Jurkat, Clone E6-1 (cell line): ENCODE measurements at places on chromosomes 1 and 21.

- DNase-seq = no peak
Measured at GRCh38 chr1:47593013-47593568, 155.2 kb downstream of the FOXD2 start.

DNA sequence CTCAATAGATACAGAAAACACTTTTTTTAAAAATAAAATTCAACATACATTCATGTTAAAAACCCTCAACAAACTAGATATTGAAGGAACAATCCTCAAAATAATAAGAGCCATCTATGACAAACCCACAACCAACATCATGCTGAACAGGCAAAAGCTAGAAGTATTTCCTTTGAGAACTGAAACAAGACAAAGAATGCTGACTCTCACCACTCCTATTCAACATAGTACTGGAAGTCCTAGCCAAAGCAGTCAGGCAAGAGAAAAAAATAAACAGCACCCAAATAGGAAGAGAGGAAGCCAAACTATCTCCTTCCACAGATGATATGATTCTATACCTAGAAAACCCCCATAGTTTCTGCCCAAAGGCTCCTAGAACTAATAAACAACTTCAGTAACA, 46.2 kb upstream of the IVNS1ABP start:
- DNase-seq = no peak

- DNase-seq = no peak
Measured at GRCh38 chr1:17260738-17261137, 11.8 kb downstream of the PADI3 start.

- no peak for DNase-seq
Measured at GRCh38 chr1:229952670-229953520, 114.1 kb upstream of the GALNT2 start.

- DNase-seq = no peak
Measured at GRCh38 chr1:68196676-68197075, 35.6 kb downstream of the WLS start.

DNA sequence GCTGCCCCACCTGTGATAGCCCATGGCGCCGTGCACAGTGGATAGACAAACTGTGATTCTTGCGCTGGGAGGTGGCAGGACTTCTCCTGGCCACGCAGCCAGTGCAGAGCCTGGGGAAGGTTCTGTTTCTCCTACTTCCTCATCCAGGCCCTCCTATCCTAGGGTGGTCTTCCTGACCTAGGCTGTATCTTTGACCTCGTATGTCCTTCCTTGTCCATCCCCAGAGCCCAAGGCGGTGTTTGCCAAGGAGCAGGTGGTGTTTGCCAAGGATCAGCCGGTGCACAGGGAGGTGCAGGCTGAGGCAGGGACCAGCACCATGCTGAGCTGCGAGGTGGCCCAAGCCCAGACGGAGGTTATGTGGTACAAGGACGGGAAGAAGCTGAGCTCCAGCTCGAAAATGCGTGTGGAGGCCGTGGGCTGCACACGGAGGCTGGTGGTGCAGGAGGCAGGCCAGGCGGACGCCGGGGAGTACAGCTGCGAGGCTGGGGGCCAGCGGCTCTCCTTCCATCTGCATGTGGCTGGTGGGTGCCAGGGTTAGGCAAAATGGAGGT, 63.9 kb downstream of the OBSCN start:
- DNase-seq = no peak

GRCh38 chr1:6580119-6580592, 362 bp downstream of the ZBTB48 start:
- no peak for DNase-seq

DNA sequence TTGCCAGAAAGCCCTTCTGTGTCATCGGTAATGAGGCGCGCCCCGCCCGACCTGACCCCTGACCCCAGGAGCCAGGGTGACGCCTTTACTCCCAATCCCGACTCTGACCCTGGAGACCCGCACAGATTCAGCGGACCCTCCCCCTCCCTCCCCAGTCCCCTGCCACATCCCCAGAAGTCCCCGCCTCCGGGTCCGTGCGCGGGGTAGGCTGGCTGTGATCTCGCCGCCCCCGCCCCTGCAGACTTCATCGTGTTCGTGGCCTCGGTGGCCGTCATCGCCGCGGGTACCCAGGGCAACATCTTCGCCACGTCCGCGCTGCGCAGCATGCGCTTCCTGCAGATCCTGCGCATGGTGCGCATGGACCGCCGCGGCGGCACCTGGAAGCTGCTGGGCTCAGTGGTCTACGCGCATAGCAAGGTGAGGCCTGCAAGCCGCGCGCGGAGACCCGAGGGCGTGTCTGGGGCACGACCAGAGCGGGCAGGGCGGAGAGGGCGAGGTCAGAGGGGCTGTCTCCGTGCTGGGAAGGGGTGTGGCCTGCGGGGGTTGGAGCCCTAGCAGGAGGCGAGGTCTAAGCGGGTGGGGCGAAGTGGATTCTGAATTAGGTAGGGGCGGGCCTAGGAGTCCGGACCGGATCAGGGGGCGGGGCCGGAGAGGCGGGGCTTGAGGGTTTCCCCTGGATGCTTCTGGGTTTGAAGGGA, 34.8 kb downstream of the KCNQ4 start:
- DNase-seq = peak; percentile 28

DNA sequence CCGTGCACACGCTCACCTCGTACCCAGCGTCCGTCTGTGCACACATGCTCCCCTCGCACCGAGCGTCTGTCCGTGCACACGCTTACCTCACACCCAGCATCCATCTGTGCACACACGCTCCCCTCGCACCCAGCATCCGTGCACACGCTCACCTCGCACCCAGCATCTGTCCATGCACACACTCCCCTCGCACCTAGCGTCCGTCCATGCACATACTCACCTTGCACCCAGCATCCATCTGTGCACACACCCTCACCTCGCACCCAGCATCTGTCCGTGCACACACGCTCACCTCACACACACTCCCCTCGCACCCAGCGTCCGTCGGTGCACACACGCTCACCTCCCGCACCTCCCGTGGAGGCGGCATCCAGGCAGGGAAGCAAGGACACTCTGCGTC, 24.4 kb upstream of the COL18A1 start:
- no peak for DNase-seq

DNA sequence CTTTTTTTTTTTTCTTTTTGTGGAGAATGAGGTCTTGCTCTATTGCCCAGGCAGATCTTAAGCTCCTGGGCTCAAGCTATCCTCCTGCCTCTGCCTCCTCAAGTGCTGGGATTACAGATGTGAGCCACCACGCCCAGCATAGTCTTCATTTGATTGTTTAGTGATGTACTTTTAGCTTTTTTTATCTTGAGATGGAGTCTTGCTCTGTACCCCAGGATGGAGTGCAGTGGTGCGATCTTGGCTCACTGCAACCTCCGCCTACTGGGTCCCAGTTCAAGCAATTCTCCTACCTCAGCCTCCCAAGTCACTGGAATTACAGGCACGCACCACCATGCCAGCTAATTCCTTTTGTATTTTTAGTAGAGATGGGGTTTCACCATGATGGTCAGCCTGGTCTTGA, 24.0 kb upstream of the LRRC3 start:
- DNase-seq = no peak

GRCh38 chr1:43058545-43059360, 100.1 kb upstream of the SLC2A1 start:
- DNase-seq = no peak

DNA sequence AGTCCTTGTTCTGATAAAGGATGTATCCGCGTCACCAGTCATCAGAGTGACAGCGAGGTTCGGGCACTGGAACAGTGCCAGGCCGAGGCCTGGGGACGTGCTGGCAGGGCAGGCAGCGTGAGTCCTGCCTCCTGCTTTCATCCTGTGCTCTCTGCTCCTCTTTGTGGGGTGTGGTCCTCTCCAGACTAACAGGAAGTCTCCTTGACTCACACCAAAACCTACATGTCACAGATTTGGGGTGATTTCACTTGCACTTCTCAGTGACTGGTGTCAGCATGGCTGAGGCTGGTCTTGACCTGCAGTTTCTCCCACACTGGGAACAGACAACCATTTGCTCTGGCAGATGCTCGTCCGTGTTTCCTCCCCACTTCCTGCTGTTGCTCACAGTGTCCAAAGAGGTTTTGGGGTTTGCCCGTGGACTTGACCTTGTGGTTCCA, 8.8 kb upstream of the NLRP3 start:
- no peak for DNase-seq

DNA sequence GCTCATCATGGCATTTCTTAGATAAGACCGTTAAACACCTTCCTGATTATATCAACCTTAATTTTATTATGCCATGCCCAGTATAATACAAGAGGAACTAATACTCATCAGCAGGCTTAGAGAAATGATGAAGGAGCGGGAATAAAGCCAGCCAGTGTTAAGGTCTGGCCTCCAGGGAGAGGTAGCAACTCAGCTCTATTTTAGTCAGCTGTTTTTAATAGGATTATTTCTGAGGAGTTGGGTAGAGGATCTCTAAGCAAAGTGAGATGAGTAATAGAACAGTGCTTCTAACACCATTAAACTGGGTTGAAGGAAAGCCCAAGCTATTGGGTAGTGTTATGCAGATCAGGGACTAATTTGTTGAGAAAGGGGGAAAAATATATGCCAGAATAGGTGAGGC, 921.5 kb downstream of the TTLL7 start:
- no peak for DNase-seq

DNA sequence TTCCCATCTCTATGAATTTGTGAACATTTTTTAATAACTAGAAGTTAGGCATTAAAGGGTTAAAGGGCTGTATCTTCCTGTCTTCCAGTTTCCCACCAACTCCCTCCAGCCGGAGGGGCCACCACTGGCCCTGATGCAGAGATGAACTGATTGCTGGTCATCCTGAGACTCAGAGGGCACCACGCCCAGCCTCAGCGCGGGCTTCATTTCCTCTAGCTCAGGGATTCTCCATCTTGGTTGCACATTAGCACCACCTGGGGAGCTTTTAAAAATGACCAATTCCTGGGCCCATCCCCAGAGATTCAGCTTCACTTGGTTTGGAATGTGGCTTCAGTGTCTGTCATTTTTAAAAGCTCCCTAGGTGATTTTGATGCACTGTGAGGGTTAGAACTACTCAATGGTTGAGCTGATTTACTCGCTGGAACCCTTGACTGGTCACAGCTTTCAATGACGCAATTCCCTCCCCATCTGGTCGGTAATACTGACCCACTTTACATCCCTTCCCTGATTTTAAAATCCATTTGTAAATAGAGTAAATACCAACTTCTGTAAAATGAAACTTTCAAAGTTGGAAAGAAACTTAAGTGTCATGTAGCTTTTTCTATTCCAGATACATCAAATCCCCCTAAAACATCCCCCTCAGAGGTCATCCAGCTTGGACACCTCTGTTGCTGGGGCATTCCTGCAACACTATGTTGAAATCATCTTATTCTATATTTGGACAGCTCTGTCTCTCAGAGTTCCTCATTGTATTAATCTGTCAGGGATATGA, 5.1 kb downstream of the NAV1 start:
- no peak for DNase-seq

- no peak for DNase-seq
Measured at GRCh38 chr1:26543462-26543861, 13.9 kb downstream of the RPS6KA1 start.

- peak; percentile 62 for DNase-seq
Measured at GRCh38 chr1:92484472-92485380, 2.0 kb downstream of the GFI1 start.

DNA sequence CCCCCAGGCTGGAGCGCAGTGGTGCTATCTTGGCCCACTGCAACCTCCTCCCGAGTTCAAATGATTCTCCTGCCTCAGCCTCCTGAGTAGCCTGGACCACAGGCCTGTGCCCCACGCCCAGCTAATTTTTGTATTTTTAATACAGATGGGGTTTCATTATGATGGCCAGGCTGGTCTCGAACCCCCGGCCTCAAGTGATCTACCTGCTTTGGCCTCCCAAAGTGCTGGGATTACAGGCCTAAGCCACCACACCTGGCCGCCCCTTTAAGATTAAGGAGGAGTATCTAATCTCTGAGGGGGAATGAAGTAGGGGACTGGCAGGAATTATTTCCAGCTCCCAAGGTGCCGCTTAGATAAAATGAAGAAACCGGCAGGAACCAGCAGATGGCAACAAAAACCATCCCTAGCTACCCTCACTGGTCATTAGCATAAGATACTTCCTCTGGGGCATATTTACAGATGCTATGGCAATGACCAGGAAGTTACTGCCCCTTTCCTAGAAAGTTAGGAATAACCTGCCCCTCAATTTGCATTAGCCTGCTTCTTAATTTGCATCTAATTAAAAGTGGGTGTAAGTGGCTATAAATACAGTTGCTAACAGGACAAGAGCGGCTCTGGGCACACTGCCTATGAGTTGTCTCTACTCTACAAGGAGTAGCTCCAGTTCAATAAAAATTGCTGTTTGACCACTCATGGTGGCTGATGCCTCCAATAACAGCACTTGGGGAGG, 7.1 kb upstream of the NSUN4 start:
- no peak for DNase-seq

- DNase-seq = no peak
Measured at GRCh38 chr1:227944090-227944930, 3.4 kb downstream of the WNT9A start.

GRCh38 chr1:232923739-232924386, 26.5 kb upstream of the NTPCR start:
- DNase-seq = peak; percentile 100

DNA sequence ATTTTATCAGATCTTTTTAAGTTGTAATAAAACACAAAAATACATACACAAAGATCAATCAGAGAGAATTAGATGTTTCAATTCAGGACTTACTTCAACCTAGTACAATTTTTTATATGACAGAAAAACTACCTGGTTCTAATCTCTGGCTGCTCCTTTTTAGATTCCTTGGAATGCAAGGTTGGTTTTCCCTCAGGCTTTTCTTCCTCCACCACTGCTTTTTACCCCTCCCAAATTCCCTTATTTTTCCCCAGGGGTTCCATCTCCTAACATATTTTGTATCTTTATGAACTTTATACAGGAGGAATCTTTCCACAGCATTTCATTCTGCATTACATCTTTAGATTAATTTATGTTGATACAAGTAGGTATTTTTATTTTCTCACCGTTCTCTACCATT, 33.2 kb downstream of the PIK3R3 start:
- no peak for DNase-seq

GRCh38 chr1:85463731-85464496, 1.0 kb downstream of the DDAH1 start:
- DNase-seq = no peak

GRCh38 chr1:22158654-22159053, 15.8 kb upstream of the WNT4 start:
- DNase-seq = no peak

- DNase-seq = no peak
Measured at GRCh38 chr21:33481314-33481943, 1.7 kb upstream of the TMEM50B start.

- no peak for DNase-seq
Measured at GRCh38 chr1:186626356-186626932, 53.8 kb downstream of the PTGS2 start.

DNA sequence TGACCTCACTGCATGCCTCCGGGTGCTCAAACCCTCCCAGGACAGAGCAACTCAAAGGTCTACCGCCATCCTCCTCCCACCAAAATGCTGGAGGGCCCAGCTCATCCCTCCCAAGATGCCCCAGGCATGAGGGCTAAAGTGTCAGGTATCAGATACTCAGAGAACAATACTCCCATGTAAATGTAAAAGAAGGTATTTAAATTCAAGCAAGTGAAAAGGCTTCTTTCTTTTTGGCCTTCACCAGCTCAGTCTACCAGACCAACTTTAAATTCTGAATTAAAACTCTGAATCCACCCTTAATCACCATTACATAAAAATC, 3.0 kb downstream of the PARP1 start:
- DNase-seq = no peak
